SJSA1 (cell line): ENCODE measurements at places on chromosomes 3 and 15.

GRCh38 chr3:102492300-102492699 lies 57.5 kb downstream of the ZPLD1 start:
- DNase-seq: no peak

DNA sequence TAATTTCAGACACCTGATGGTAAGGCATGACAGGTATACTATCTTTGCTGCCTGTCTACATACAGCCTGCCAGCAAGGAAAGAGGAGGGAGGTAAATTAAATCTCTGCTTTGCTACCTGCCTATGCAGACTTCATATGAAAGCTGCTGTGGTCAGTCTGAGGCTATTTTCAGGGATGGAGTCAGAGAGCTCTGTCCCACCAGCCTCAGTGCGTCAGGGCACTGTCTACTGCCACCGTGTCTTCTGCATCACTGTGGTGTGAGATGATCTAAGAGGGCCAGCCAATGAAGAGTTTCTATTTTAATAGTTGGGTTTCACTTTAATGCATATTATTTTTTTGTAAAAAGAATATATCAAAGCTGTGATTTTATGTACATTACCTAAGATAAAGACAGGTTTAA lies 125.6 kb downstream of the CADPS start:
- no peak for DNase-seq

DNA sequence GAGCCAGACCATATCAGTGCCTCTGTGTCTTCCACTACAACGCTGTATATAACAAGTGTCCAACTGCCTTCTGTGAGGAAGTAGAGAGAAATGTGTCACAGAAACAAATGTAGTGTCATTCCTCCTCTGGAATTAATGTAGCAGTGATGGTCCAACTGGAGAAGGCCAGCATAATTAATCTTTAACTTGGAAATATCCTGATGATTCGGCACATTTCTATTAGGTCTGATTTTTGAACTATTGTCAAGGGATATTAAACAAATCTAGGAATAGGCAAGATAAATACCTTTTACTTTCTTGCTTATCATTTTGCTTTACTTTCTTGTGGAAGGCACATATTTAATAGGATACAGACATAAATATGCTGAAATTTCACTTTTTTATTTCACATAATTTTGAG lies 446.2 kb upstream of the ALCAM start:
- no peak for DNase-seq

DNA sequence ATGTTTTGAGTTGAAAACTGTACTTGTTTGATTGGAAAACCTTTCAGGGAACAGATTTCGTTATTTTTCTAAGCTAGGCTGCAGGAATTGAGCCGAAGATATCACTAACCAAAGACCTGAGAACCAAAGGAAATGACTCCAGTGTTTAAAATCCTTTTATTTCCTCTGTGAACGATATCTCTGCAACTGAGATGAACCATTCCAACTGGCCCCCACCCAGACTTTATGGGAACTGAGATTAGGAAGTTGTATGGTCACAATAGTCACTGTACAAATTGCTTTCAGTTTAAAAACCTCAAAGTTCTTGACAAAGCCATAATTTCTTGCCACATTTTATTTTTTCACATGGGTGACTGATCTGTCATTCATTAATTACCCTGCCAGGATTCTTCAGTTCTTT lies 232.4 kb downstream of the RBMS3 start:
- no peak for DNase-seq

GRCh38 chr3:14131134-14131533 lies 6.3 kb downstream of the TMEM43 start:
- no peak for DNase-seq

DNA sequence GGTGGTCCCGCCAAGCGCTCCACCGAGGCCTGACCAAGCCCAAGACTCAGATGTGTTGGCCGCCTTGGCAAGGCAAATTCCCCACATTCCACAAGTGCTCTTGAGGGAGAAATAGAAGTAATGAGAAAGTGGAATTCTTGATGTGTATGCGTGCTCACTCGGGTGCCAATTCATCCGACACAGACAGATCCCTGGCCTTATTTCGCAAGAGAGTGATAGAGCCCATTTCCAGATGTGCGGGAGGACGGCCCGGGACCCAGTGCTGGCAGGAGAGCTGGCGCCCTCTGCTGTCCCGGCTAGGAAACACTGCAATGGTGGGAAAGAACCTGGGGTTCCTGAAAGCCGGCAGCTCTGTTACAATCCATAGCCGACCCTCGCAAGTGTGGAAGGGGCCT lies 76.0 kb downstream of the HMG20A start:
- peak; percentile 93 for DNase-seq

DNA sequence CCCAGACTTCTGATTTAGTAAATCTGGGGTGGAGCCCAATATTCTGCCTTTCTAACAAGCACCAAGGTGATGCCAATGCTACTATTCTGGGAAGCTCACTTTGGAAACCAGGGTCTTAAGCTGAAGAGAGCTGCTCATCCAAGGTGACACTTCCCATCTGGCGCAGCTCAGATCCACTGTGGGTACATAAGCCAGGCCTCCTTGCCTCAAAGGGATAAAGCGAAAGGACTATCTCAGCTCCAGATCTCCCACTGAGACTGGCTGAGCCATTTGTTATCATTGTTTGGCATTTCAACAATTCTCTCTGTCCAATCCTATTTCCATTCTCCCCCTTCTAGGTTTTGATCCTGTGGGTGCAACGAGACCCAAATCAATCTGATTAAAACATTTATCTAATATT lies 323.8 kb downstream of the GBE1 start:
- DNase-seq: no peak

DNA sequence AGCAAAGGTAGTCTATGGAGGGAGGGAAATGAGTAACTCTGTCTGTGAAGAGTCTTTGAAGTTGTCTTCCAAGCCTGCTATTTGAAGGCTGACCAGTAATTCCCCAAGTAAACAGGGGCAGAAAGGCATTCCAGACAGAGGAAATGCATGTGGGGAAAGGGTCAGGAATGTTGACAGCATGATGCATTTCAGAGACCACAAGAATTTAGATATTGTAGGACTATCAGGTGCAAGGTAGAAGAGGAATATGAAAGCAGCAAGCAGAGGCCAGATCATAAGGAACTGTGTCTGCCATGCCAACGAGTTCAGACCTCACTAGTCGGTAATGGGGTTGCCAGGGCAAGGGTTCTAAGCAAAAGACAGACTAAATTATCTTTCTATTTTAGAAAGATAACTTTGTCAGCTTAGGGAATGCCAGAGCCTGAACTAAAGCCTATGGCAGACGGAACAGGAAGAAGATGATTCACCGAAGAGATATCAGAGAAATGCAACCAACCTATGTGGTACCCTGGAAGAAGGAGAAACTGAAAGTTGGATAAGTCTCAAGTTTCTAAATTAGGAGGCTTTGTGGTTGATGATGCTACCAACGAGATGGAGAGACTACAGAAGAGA lies 327.0 kb upstream of the RORA start:
- DNase-seq: peak; percentile 85

GRCh38 chr15:54506977-54507524 lies 528.8 kb downstream of the UNC13C start:
- no peak for DNase-seq

DNA sequence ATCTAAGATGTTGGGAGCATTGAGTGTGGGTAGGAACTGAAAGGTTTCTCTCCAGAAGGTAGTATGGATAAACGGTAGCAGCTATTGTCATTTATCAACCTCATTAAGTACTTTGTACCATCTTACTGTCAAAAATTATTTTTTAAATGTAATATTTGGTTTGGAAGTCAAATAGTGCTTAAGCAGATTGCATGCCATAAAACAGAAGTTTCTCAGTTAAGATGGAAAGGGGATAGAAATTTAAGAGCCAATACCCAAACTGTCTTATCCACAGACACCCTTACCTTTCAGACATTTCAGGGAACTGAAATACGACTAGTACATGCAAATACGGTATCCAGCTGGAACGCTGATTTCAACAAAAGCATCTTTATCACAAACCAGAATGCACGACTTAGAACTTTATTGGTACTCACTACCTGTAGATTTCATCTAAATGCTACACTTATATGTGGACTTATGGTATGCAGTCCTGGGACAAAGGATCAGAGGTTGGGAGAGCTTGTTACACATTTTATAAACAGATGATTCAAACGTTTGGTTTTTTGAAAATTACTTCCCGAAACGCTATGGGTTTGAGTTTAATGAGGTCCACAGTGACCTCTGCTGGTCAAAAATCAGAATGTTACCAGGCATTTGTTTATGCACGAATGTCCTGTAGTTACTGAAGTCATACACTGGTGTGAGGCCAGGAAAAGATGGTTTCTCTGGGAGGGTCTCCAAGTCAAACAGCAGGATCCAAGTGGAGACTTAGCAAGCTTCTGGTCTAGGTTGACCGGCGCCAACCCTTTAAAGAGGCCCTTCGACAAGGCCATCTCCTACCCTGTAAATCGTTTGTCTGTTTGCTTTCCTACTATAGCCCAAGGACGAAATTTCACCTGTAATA lies 45.7 kb upstream of the DUT start:
- DNase-seq: peak; percentile 74

DNA sequence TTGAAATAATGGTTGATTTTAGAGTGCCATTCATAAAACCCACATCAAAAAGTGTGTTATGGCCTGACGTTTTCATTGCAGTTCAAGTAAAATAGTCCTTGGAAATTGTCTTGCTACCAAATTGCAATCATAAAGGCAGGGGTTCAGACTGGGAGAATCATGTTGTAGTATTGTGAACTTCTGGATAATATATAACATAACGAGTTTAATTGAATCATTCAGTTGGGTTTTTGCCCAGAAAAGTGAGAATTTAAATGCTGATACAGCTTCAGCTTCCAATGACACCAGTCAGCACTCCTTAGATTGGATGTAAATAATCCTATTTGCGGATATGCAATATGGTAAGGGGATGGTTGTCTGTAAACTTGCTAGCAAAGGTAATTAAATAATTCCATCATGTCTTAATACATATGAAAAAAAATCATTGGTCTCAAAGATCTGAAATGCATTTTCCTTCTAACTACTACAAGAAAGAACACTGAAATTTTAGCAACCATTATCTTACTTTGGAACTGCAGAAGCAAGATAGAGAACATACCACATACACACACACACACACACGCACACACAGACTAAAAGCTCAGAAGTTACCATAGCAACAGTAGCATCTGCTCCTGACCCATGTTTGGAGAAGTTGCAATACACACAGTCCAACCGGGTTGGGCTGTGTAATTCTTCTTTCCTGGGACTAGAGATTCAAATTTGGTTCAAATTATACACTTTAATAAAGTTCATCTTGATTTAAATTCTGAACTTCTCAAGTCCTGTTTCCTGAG lies 686.2 kb upstream of the NR2F2 start:
- no peak for DNase-seq

DNA sequence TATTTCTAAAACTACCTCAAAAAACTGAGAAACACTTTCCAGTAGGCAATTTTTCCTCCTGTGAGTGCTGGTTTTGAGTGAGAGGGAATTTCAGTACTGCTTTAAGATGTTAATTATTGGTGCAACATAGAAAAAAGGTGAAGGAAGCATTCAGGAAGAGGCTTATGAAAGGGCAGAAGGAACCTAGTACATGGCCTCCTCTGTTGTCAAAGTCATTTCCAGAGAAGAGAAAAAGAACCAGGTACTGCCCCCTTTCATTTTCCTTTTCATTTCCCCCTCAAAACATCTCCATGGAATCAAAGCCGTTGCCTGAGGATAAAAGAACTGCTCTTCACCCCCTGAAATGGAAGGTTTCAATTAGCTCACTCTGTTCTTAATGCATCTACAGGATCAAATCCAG lies 19.8 kb downstream of the RARRES1 start:
- DNase-seq: no peak

GRCh38 chr3:174202116-174202515 lies 657.0 kb upstream of the NAALADL2 start:
- no peak for DNase-seq

DNA sequence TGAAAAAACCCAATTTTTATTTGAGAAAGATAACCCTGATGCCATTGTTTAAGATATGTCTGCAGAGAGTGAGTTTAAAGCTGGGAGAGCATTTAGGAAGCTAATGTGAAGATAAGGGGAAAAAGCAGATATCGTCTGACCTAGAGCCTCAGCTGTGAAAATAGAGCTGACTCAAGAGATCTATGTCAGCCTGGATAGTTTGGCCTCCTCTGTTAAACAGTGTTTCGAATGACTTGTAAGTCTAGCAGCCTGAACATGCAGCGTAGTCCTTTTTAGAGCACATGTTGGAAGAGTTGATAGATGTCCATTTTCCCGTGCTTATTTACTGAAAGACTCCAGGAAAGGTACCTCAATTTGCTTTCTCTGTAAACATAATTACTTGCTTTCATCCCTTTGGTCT lies 48.1 kb downstream of the ALCAM start:
- DNase-seq: no peak

DNA sequence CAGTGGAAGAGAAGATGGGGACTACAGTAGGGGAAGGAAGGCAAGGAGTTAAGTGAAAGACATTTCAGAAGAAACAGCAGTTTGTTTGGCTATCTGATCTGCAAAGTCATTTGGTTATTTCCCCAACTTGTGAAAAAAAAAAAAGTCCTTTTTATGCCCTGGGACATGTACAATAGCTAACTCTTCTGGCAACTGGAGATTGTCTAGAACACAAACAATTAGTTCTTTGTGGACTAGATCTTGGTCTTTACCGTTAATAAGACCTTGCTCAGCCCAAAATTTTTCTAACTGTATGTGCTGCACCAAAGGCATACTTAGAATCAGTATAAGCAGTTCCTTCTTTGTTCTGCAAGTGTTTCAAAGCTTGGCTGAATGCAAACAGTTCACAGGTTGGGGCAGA lies 103.5 kb upstream of the NECTIN3 start:
- DNase-seq: no peak

- DNase-seq: no peak
These were observed 287.3 kb upstream of the TPRG1 start for GRCh38 chr3:188884299-188885043.

GRCh38 chr3:17075907-17076306 lies 191.2 kb downstream of the PLCL2 start:
- DNase-seq: no peak

DNA sequence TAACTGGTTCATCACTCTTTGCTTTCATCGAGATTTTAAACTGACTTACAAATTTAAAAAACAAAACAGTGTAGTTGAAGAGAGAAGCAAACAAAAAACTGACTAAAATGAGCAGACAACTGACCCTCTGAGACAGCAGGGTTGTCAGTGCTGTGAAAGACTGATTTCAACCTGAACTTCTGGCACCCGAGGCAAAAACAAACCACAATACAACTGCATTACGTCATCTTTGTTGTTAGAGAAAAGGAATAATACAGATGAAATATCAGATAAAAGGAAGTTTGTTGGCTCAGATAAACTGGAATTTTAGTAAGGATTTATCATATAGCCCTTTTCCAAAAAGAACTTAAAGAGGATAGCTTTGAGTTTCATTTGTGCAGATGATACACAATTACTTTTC lies 51.1 kb downstream of the PARP15 start:
- peak; percentile 9 for DNase-seq

GRCh38 chr3:21138085-21138484 lies 612.9 kb downstream of the ZNF385D start:
- DNase-seq: no peak

GRCh38 chr3:15714448-15714847 lies 83.3 kb downstream of the ANKRD28 start:
- no peak for DNase-seq

GRCh38 chr3:69490971-69491370 lies 105.1 kb upstream of the FRMD4B start:
- DNase-seq: no peak

- DNase-seq: peak; percentile 61
These were observed 27.3 kb upstream of the SPTBN5 start for GRCh38 chr15:41921167-41921566.
